ENCODE measurements at places on chromosomes 6 and 20. TPM values are rescaled to one million over a fixed set of nuclear protein-coding genes. Genes with fewer than 3 reads are reported as not detected.

- DNase-seq = no peak
These were observed 894 bp downstream of the PYGB start for GRCh38 chr20:25248786-25249172.

GRCh38 chr6:85298553-85298952 lies 151.3 kb upstream of the NT5E start:
- no peak for DNase-seq

DNA sequence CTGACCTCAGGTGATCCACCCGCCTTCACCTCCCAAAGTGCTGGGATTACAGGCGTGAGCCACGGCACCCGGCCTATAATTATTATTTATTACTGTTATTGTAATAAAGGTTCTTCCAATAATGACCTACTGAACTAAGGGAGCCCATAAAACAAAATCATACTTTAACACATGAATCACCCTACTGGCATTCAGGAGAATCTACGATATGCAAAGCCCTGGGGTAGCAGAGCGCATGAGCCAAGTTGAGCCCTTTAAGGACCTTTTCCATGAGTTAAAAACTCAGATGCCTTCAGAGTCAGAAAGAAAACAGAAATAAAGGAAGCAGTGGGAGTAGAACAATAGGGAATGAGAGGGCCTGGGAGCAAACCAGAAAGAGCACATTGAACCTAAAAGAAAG lies 41.5 kb downstream of the SNRPB start:
- DNase-seq = no peak

DNA sequence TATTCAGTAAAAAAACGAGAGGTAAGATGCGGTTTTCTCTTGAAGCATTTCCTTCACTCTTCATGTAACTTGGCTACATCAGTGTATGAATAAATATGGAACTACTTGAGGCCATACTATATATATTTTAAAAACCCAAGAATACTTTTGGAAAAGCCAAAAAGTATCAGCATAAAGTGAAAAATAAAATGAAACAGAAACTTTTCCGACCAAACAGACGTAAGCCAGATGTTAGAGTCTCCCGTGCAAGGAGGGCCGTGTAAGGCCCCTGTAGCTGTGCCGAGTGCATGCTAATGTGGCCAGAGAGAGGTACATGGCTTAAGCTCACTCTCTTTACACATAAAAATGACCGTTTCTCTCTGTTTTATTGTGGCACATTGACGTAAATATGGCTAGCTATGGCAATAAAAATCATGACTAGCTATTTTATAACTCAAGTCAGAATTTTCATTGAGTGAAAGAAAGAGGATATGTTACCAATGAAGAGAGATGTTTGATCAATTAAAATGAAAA lies 140.1 kb upstream of the GMDS start:
- no peak for DNase-seq

GRCh38 chr6:82196161-82196560 lies 51.4 kb downstream of the IBTK start:
- DNase-seq = no peak

GRCh38 chr6:169847141-169847674 lies 95.8 kb downstream of the ERMARD start:
- DNase-seq = no peak

DNA sequence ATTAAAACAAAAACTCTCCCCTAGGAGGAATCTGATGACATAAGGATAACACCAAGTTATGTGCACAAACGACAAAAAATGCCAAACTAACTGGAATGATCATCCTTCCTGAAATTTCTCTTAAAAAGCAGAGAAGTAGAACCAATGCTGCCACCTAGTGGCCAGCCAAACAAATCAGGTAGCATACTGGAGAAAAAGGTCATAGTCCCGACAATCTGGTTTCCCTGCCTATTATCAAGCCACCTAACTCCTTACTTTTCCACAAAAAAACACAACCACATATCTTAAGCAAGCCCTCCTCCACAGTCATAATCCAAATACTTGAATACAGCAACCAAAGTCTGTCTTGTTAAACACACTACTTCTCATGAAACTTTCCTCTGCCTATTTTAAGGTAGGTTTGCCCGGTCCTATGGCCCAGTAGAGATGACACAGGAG lies 5.3 kb downstream of the OARD1 start:
- DNase-seq = peak; percentile 90

DNA sequence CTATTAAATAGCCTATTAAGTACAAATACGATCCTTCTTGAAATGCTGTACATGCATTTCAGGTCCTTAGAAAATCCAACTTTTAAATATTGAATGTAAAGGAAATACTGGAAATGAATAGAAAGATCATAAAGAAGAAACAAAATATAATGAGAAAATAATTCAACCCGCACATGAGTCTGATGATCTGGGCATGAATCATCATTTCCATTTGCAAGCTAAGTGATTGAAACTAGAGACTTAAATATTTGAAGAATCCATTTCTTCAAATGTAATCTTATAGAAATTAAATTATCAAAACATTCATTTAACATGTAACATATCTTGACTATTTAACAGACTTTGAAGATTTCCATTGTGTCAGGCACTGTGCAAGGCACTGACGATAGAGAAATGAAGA lies 977.0 kb downstream of the TFAP2A start:
- peak; percentile 19 for DNase-seq

GRCh38 chr6:51568771-51569170 lies 518.6 kb downstream of the PKHD1 start:
- no peak for DNase-seq

DNA sequence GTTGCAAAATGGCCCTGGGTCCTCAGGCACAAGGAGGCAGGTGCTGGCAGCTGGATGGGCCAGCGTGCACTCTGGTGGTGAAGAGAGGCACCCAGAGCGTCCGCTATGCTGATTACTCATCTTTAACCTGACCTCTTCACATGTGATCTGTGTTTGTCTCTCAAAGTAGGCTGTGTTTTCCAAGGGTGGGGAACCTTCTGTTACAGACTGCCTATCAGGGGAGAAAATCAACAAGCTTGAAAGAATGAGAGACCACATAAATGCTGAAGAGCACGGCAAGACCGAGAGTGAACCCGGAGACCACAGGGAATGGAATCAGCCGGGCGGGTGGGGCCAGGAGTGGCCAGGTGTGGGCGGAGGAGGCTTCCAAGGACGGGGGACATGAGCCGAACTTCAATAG lies 16.2 kb downstream of the BNIP5 start:
- no peak for DNase-seq

- no peak for DNase-seq
These were observed 82.9 kb downstream of the LRFN2 start for GRCh38 chr6:40504274-40504673.

GRCh38 chr6:21596145-21596948 lies 2.8 kb downstream of the SOX4 start:
- DNase-seq = peak; percentile 66

DNA sequence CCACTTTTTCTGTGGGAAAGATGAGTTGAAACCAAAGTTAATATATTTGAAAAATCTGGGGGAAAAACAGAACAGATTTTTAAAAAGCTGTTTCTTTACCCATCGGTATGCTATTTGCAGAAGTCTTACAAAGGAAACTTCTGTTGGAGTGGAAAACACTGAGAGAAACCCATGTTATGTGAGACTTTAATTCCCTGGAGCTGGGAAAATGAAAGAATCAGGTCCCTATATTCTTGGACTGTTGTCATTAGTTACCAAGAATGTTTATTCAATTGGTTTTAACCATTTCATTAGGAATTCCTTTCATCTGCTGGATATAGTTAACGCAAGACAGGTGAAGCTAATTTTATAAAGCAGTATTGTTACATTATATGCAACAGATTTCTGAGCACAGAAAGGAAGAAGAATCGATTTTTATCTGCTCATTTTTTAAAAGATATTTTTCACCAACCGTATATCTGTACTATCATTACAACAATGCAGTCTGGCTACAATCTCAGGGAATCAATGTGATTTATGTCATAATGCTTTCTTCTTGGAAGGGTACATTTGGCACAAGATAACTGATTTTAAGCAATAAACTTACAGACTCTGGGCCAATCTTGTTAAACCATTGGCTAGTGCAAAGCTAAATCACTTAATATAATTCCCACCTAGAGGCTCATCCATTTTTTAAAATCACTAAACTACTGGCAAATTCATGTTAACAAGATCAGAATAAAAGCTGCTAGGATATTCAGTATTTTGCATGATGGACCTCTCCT lies 170.0 kb downstream of the MOXD1 start:
- DNase-seq = no peak

GRCh38 chr6:39684790-39685488 lies 40.3 kb downstream of the KIF6 start:
- no peak for DNase-seq

GRCh38 chr6:39886871-39887270 lies 47.4 kb downstream of the MOCS1 start:
- DNase-seq = no peak

- peak; percentile 46 for DNase-seq
These were observed 713.4 kb downstream of the CD109 start for GRCh38 chr6:74409447-74409846.

DNA sequence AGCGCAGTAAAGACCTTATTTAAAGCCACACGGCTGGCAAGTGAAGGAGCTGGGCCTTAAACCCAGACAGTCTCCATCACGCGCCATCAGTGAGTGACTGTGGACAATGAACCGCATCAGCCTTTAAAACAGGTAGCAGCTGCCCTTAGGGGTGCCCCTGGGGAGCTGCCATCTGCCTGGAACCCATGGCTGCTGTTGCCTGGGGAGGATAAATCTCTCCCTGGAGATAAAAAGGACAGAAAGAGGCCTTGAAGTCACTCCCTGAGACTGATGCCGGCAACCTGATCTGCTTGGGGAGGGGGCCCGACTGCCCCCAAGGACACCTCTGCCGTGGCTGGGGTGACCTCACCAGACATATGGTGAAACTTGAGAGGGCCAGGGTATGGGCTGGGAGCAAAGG lies 73.5 kb downstream of the PREX1 start:
- DNase-seq = no peak

- peak; percentile 11 for DNase-seq
These were observed 770 bp downstream of the TCF19 start for GRCh38 chr6:31158863-31159855.

- DNase-seq = no peak
These were observed 13.8 kb downstream of the BMP7 start for GRCh38 chr20:57252559-57253162.

GRCh38 chr6:5138995-5139827 lies 54.1 kb downstream of the PPP1R3G start:
- no peak for DNase-seq

DNA sequence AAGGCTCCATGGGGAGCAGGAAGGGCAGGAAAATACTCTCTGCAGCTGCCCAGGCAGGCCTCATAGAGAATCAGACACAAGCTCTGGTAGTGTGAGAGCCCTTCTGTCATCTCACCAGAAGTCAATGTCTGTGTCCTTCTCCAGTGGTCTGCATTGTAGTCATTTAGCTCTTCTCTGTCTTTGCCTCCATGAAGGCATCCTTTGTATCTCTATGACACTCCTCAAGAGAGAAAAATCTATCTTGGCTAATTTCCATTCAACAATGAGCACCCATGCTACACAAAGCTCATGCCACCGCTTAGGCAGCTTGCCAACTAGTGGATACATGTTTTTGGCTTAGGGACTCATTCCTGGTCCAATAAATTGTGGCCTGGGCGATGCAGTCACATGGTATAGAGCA lies 92.1 kb downstream of the RNF217 start:
- DNase-seq = no peak

- DNase-seq = no peak
These were observed 20.0 kb downstream of the PHF20 start for GRCh38 chr20:35791821-35792220.

GRCh38 chr20:53334861-53335260 lies 258.8 kb downstream of the ZNF217 start:
- DNase-seq = no peak

GRCh38 chr20:1212607-1213396 lies 9.5 kb downstream of the C20orf202 start:
- peak; percentile 84 for DNase-seq

DNA sequence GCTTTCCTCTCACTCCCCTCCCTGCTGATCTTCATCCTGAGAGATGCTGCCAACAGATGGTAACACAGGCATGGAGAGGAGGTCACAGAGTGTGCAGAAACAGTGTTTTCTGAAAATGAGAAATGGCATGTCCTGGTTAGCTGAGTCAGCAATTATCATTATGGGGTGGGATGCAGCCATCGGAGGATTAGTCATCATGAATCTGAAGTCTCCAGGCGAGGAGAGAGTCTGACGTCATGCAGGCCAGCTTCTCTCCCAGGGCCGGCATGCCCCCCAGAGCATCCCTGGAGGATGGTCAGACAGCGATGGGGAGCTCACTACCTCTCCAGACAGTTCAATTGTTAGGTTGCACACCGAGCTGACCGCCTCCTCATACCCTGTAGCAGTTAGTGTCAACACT lies 4.7 kb upstream of the GTSF1L start:
- no peak for DNase-seq

- peak; percentile 54 for DNase-seq
These were observed 82.3 kb downstream of the MLIP start for GRCh38 chr6:54193560-54193959.

- no peak for DNase-seq
These were observed 179.7 kb downstream of the PHACTR1 start for GRCh38 chr6:12896208-12896733.

- peak; percentile 39 for DNase-seq
These were observed 45.4 kb upstream of the ECI2 start for GRCh38 chr6:4180652-4181255.

DNA sequence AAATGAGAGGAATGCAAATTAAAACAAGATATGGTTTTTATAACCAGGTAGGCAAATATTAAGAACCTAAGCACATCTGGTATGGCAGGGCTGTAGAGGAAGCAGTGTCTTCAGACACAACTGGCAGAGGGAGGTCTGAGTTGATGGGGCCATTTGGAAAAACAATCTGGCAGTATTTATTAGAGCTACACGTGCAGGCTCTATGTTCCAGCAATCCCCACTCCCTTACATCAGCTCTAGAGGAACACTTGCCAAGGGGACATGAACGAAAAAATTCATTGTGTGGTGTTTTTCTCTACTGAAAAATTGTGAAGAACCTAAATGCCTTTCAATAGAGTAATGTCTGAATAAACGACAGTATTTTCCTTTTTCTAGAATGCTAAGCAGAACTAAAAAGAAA lies 111.6 kb upstream of the EDN1 start:
- DNase-seq = no peak

The GNMT gene
- under 0.01 TPM for total RNA-seq

The THEMIS gene
- total RNA-seq = not detected

The PRND gene
- total RNA-seq = under 0.01 TPM

The MAP3K7 gene
- total RNA-seq = 16.8 TPM

The IL17A gene
- total RNA-seq = not detected

The HTR1E gene
- not detected for total RNA-seq

The SLC44A4 gene
- total RNA-seq = not detected

The SLPI gene
- not detected for total RNA-seq

The DYNLT1 gene
- 89.9 TPM for total RNA-seq

The VGLL2 gene
- total RNA-seq = not detected

The PET117 gene
- total RNA-seq = 6.1 TPM

The SCRT2 gene
- total RNA-seq = not detected

The EPB41L1 gene
- 14.3 TPM for total RNA-seq

The RIPPLY2 gene
- 0.40 TPM for total RNA-seq

The ZC3H12D gene
- not detected for total RNA-seq

Data from lung microvascular endothelial cell (primary cell).